ENCODE measurements at places on chromosomes 2 and 18.

- DNase-seq, result no peak
These were observed 22.9 kb upstream of the LMAN1 start for GRCh38 chr18:59381949-59382348.

DNA sequence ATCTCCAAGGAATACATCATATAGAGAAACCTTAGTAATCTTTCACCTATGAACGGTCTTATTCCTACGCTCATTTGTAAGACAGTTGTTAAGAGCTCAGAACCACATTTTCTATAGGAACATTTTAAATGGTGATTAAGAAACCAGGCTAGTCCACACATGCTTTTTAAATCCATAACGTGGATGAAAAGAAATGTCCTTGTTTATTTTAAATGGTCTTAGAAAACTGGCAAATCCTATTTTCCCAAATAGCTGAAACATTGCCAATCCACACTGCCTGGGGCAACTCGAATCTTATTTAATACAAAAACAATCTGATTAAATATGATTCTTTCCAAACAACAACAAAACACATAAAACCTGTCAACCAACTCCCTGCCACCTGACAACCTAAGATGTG is 23.7 kb downstream of the METTL8 start:
- DNase-seq, result peak; percentile 32

DNA sequence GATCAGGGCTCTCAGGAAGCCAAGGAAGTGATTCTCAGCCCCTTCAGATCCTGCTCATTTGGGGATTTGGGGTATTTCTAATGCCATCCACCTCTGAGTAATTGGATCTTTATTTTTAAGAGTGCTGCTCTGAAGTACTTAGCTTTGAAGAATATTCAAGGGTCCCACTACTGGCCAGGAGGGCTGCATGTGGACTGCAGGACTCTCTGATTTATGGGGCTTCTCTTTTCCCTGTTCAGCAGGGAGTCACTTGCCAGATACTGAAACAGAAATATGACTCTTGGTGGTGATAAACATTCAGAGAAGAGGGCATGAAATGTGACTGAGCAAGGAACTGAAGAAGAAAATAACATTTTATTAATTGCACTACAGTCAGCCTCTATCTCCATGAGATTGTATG is 138.5 kb downstream of the MTX2 start:
- DNase-seq, result no peak

DNA sequence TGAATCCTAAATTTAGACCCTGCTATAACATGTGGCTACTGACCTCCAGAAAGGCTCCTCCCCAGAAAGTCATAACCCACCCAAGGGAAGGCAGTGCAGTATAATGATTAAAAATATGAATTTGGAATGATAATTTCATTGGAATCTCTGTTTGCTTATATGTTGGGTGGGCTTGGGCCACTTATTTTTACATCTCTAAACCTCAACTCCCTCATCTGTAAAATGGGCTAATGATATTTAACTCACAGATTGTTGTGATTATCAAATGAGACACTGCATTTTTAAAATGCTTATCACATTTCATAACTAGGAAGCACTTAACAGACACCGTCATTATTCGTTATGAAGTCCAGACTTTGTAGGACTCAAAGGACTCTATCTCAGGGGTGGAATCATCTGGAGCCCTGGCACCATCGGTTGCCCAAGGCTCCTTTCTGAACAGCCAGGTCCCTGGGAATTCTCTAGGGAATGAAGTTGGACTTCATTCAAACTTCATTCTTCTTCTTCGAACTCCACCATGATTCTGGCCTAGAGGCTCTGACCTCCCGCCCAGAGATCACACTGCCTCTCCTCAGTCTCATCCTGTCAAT is 33.1 kb upstream of the RMDN2 start:
- DNase-seq, result no peak

GRCh38 chr2:180614776-180615175 is 365.6 kb upstream of the UBE2E3 start:
- no peak for DNase-seq

DNA sequence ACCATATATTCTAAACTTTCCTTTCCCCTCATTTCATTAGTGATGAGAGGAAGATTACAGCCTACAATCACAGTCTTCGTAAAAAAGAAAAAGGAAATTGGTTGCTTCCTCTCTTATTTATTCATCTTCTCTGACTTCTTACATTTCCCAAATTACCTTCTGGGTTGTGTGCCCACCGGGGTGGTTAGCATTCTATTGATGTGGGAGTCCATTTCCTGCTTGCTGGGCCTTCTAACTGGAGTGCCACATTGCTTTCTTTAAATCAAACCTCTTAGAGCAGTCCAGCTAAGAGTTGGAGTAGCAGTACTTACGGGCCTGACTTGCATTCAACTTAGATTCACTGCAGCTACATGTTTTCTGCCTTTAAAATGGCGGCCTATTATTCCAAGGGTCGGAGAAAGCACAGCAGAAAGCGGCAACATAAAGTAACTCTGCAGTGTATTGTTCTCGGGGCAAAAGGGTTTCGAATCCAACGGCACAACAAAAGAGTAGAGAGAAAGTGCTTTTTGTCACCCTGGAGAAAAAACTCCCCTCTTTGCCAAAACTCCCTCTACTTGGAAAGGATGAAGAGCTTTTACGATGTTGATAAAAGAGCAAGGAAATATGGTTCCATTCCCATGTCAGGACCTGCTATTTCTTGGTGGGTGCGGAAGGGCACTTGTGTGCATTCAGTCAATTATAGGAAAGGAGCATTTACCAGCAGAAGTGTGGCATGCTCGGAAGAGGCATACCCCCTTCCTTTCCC is 110.6 kb upstream of the DLX2 start:
- DNase-seq, result no peak

- DNase-seq, result no peak
These were observed 378.8 kb downstream of the SLC4A3 start for GRCh38 chr2:220006152-220006621.

GRCh38 chr2:48250943-48251342 is 279.0 kb upstream of the STON1 start:
- DNase-seq, result no peak

DNA sequence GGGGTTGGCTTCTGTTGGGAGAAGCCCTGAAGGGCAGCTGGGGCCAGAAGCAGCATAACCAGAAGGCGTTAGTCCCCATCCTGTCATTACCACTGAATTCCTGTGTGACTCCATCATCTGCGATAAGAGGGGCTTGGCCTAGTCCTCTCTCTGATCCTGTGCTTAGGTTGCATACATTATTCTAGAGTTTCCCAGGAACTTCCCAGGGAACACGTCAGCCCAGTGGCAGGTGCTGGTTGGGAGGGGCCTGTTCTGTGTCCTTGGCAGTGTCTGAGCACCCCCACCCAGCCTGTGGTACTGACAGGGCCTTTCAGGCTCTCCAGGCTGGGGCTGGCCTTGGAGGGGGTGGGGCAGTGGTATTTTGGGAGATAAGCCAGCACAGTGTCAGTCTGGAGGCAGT is 4.5 kb upstream of the TOGARAM2 start:
- peak; percentile 68 for DNase-seq

DNA sequence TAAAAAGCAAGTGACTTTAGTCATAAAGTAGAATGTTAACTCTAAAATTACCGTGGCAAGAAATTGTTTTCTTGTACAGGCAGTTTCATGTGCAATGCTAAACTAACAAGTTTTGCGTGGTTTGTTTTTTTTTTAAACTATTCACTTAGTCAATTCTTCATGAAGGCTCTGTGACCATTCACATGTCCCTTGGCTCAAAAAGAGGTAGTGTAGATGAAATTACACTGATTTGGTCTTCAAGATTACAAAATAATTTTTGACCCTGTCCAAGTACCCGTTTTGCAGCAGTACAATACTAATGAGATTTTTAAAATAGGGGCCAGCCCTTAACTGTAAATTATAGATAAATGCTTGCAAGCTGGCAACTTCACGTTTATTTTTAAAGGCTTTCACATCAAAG is 1.3 kb downstream of the TMEM131 start:
- DNase-seq, result no peak

DNA sequence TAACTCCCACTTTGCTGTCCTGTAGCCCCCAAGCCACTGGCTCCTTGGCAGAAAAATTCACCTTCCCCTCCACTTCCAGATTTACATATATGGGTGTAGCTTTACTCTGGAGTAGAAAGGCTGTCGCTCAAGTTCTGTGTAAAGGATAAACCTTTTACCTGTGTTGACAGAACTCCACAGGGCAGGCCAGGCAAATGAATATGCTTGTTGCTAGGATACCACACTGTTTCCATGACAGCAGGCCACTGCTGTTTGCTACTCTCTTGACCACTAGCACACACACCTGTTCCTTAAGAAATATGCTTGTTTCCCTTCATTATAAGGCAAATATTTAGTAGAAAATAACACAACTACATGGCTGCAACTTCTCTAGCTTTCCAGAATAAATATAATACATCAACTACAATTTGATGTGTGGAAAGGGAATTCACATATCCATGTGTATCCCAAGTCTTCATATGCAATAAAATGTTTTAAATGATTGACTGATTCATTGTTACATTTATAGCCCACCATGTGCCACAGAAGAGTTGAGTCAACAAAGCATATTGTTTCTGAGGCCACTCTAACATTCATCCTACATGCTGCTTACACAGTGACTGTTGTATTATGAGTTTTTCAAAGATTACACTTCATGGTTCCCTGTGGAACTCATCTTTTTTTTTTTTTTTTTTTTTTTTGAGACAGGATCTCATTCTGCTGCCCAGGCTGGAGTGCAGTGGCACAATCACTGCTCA is 56.2 kb upstream of the ROCK1 start:
- no peak for DNase-seq

DNA sequence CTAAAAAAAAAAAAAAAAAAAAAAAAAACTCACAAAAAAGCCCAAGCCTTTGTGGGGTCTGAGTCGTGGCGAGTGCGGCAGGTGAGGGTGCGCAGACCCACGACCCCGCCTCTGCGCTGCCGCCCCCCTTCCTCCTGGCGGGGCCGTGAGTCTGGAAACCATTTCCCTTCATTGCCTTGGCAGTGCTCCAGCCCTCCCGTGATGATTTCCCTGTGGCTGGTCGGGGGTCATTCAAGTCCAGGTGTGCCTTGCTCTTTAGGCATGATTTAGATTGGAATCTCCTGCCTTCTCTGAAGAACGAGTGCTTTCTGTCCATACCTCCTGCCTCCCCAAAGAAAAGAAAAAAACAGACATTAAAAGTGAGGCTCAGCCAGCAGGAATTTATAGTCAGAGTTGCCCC is 161.8 kb downstream of the FAM210A start:
- no peak for DNase-seq

Measured in HFFc6 (cell line).